ENCODE measurements at places on chromosomes 5 and 9. TPM values are rescaled to one million over a fixed set of nuclear protein-coding genes. Genes with fewer than 3 reads are reported as not detected.

DNA sequence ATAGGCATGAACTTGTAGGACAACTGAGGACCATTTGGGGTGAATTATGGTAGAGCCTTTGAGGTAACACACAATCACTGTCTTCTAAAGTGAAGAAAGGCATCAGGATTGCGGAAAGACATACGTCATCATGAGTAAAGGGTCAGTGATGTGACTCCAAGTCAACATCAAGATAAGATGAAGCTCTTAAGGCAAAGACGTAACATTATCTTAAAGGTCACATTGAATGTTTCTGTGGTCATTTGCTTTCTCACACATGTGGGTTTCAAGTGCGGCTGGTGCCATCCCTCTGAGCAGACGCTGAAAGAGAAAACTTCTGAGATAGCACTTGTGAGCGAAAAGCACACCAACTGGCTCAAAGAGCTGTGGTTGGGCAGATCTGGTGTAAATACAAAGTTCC is 63.3 kb upstream of the GRAMD2B start:
- H3K4me1 ChIP-seq = peaks cover 6% of the 10 kb centered on the region
- H3K27me3 ChIP-seq = no peaks in the 10 kb centered on the region
- no peaks in the 10 kb centered on the region for H3K36me3 ChIP-seq
- H3K4me3 ChIP-seq = no peak overlapping the region
- no peak for DNase-seq

- no peaks in the 10 kb centered on the region for H3K27me3 ChIP-seq
- no peak for DNase-seq
- no peaks in the 10 kb centered on the region for H3K36me3 ChIP-seq
- no peaks in the 10 kb centered on the region for H3K4me1 ChIP-seq
Measured at GRCh38 chr5:9895302-9895645, 265.1 kb upstream of the TAS2R1 start.

DNA sequence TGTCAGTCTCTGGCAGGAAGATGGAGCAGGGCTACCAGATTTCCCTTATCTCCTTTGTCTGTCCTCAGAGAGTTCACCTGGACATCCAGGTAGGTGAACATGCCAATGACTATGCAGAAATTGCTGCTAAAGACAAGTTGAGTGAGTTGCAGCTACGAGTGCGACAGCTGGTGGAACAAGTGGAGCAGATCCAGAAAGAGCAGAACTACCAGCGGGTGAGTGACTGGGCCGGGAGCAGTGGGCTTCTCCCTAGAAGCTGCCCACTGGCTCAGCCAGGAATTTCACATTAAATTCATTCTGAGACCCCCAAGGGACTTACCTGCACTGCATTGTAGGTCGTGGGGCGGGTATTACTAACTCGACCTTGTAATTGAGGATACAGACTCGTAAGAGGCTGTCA is 2.1 kb downstream of the TMED9 start:
- no peak overlapping the region for H3K4me3 ChIP-seq
- H3K27me3 ChIP-seq = peaks cover 13% of the 10 kb centered on the region
- H3K36me3 ChIP-seq = peaks cover 36% of the 10 kb centered on the region
- no peak for DNase-seq
- H3K4me1 ChIP-seq = peaks cover 26% of the 10 kb centered on the region

- H3K36me3 ChIP-seq = no peaks in the 10 kb centered on the region
- no peaks in the 10 kb centered on the region for H3K27me3 ChIP-seq
- peaks cover 30% of the 10 kb centered on the region for H3K4me1 ChIP-seq
- no peak overlapping the region for H3K4me3 ChIP-seq
Measured at GRCh38 chr9:126335837-126336735, 9.5 kb downstream of the MVB12B start.

- H3K4me3 ChIP-seq = no peak overlapping the region
- H3K36me3 ChIP-seq = no peaks in the 10 kb centered on the region
- no peak overlapping the region for H3K27ac ChIP-seq
- DNase-seq = no peak
- H3K4me1 ChIP-seq = peaks cover 9% of the 10 kb centered on the region
Measured at GRCh38 chr5:154491941-154492340, 13.9 kb upstream of the HAND1 start.

DNA sequence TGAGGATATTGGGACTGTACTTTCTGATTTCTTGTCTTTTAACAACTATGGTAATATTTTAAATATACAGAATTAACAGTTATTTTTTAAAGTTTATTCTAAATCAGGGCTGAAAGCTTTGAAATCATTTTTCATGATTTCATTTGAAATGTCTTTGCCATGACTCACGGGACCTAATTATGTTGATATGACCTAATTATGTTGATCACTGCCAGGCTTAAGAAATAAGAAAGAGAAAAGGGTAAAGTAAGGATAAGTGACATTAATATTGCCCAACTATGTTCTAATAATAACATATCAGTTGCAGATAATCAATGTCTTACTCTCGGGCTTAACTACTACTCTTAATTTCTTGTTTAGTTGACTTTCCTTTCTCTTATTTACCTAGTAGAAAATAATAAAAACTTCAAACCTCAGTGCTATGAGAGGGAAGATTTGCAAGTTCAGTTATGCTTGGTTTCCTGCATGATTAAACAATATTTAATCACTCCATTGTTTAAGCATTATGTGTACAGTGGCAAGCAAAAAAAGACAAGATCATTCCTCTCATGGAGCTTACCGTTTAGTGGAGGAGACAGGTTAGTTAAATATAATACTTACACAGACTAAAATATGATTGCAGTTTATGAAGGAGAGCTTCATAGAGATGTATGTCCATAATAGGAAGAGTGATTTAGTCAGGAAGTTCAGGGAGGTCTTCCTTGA is 67.0 kb upstream of the EIF4EBP3 start:
- no peak overlapping the region for H3K27ac ChIP-seq
- H3K4me1 ChIP-seq = peaks cover 4% of the 10 kb centered on the region
- no peak for DNase-seq
- H3K36me3 ChIP-seq = peaks cover 2% of the 10 kb centered on the region

DNA sequence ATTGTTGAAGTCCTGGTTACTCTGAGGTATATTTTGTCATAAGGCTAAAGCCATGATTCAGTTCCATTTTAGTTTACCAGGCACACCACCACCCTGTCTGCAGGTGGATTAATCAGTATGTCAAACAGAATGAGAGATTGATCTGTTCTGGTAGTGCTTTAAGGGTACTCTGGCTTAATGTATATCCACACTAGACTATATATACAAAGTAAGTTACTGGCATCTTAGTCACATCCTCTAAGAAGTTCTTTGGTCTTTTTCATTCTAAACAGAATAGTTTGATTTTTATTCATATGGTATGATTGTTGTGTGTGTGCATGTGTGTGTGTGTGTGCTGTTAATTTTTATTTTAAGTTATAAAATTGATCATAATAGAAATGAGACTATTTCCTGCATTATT is 61.8 kb downstream of the RAB24 start:
- no peak overlapping the region for H3K27ac ChIP-seq
- H3K36me3 ChIP-seq = peaks cover 12% of the 10 kb centered on the region
- H3K27me3 ChIP-seq = no peaks in the 10 kb centered on the region
- DNase-seq = no peak
- H3K4me3 ChIP-seq = no peak overlapping the region

DNA sequence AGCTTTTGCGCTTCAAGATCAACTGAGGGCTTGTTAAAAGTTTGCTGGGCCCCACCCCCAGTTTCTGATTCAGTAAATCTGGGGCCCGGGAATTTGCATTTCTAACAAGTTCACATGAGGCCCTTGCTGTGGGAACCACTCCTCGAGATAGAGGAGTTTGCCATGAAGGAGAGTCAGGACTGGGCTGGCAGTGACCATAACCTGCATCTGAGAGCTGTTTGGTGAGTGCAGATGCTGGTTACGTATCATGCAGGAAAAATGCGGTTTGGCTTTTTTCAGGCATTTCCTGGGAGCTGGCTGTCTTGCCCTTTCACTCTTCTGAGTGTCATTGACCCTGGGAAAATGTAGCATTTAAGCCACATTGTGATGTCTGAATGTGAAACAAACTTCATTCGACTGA is 9.4 kb upstream of the ANGPTL2 start:
- H3K4me1 ChIP-seq = no peaks in the 10 kb centered on the region
- no peak for DNase-seq
- H3K27ac ChIP-seq = no peak overlapping the region
- no peaks in the 10 kb centered on the region for H3K36me3 ChIP-seq

GRCh38 chr9:38405785-38406184 is 13.3 kb downstream of the ALDH1B1 start:
- H3K4me1 ChIP-seq = no peaks in the 10 kb centered on the region
- peaks cover 4% of the 10 kb centered on the region for H3K27me3 ChIP-seq
- no peaks in the 10 kb centered on the region for H3K36me3 ChIP-seq
- H3K4me3 ChIP-seq = no peak overlapping the region

Gene CNTNAP3
- not detected for total RNA-seq

Gene PCDHGA11
- not detected for total RNA-seq

Gene DOCK8
- 130 TPM for total RNA-seq

GRCh38 chr9:77987081-77987656 is 44.4 kb downstream of the GNAQ start:
- H3K27me3 ChIP-seq = no peaks in the 10 kb centered on the region
- no peak overlapping the region for H3K27ac ChIP-seq
- H3K4me3 ChIP-seq = no peak overlapping the region

Gene TAF11L10
- total RNA-seq = not detected

Gene HABP4
- total RNA-seq = 7.2 TPM

DNA sequence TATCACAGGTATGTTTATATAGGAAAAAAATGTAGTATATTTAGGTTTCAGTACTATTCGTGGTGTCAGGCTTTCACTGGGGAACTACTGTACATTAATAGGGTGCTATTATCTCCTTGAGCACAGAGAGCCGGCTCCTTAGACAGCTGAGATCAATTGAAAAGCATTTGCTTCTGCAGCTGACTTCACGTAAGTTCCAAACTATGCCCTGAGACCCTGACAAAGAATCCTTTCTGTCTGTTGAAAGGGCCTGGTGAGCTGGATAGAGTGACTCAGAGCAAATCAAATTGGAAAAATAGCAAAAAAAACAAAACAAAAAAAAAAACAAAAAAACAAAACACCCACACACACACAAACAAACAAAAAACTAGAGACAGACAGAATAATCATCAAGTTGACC is 652.0 kb downstream of the MTRR start:
- no peak for DNase-seq
- H3K36me3 ChIP-seq = no peaks in the 10 kb centered on the region
- no peak overlapping the region for H3K27ac ChIP-seq
- H3K4me1 ChIP-seq = no peaks in the 10 kb centered on the region

GRCh38 chr5:169503886-169504285 is 79.7 kb upstream of the SPDL1 start:
- H3K36me3 ChIP-seq = no peaks in the 10 kb centered on the region
- DNase-seq = no peak
- H3K27me3 ChIP-seq = peaks cover 4% of the 10 kb centered on the region
- H3K4me3 ChIP-seq = no peak overlapping the region

Gene OTULINL
- total RNA-seq = 20.8 TPM

Gene RUSC2
- total RNA-seq = 2.4 TPM

Gene FAM78A
- 37.4 TPM for total RNA-seq

- peaks cover 6% of the 10 kb centered on the region for H3K27me3 ChIP-seq
- H3K27ac ChIP-seq = no peak overlapping the region
- no peaks in the 10 kb centered on the region for H3K36me3 ChIP-seq
Measured at GRCh38 chr9:96139592-96140295, 162.2 kb downstream of the HSD17B3 start.

- DNase-seq = no peak
- no peaks in the 10 kb centered on the region for H3K27me3 ChIP-seq
- H3K27ac ChIP-seq = peak overlapping the region; percentile 88
- H3K36me3 ChIP-seq = peaks cover 55% of the 10 kb centered on the region
Measured at GRCh38 chr5:143057580-143057999, 287.4 kb downstream of the ARHGAP26 start.
